ENCODE measurements at places on chromosomes 6 and 20.

DNA sequence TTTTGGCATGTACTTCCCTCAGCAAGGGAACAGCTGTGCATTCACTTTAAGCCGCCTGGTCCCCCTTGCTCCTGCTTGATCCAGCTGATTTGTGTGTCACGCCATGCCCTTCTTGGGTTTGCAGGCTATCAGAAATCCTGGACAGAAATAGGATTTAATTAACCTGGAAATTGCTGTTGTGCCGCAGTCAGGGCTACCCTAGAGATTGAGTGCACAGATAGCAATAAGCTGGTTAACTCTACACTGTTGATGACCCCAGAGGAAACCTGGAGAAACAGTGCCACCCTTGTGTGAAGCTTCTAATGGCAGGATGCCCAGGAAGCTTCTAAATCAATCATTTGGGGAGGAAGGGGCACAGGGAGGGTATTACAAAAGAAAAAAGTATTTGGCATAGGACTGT, 199.0 kb downstream of the JARID2 start:
- no peak for DNase-seq

- DNase-seq: no peak
Observed at GRCh38 chr6:42742116-42742894, 3.6 kb downstream of the TBCC start.

DNA sequence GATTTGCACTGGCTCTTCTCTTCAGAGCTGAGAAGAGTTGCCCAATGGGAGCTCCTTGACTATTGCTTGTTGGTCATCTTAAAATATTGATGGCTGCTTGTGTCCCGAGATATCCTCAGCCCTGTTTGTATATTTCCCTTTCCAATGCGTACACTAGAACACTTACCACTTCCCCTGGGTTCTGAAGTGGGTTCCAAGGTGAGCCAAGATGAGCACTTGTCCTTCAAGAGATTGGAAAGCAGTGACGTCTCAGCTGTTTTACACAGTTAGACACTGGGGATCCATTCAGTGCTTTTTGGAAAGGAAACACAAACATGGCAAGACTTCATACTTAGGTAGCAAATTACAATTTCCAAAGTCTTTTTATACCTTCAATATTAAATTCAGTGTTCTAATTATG, 716.4 kb upstream of the CITED2 start:
- DNase-seq: no peak

DNA sequence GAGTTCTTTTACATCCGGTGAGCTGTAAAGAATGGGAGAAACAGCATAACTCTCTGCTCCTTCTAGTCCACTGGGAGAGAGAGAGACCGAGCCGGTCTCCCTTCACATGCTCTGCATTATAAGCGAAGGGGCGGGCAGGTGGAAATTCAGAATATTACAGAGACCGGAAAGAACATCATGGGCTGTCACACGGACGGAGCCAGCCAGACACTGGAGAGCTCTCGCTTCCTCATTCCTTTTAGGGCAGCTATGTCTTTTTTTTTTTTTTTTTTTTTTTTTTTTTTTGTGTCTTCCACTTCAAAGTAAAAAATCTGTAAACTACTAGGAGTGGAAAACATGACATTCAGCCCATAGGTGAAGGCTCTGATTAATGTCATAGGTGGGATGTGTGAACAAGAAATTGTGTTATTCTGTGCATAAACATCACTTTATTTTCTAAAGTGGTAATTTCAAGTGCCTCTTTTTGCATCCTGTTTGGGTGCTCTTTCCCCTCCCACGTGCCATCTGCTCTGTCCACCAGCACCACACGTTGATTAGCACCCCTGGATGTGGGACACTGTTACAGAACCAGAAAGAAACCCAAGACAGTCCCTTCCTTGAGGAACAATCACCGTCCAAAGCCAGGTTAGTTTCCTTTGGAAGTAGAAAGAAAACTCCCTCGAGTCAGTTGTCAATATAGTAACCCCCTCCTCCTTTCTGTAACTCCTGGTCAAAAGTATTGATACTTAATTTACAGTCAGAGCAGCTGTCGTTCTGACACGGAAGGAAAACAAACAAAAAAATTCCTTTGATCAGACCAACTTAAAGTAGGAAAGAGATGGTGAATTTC, at the start of gene TAGAP:
TSS of gene TAGAP (minus strand) at position 93 of the 829 bp plus-strand sequence. CDS start 845 bp downstream, outside the sequence.
- DNase-seq: no peak

- DNase-seq: no peak
Observed at GRCh38 chr6:56833873-56834272, 121.0 kb upstream of the BEND6 start.

- no peak for DNase-seq
Observed at GRCh38 chr6:63724721-63725120, 89.1 kb downstream of the PHF3 start.

DNA sequence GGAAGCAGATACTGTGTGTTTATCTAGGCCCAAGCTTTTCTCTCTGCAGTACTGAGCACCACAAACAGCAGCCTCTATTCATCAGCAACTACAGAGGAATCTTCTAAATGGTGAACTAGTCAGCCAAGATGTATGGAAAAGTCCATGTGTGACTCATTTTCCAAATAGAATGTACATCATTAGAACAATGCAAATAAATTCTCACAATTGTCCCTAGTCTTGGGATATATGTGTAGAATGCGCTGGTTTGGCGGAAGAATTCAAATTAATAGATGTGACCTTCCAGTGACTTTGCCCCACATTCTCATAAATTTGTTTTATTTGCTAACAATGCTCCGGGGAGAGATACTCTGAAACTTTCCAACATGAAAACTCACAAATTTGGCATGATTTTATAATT, 436.2 kb downstream of the CBLN4 start:
- DNase-seq: no peak

DNA sequence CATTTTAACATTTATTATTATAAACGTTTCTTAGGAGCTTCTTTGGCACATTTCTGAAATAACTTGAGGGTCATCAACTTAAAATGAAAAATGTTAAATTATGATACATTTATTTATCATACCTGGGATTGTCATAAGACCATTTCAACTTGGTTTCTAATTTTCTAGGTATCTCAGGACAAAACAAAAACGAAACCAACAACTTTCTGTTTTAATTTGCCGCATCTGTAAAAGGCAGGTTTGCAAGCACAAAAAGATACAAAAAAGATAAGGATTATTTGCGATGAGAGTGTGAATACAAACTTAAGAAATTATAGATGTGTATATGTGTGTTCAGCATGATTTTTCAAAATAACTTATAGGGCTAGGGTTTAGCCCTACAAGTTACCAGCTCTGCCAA, 395.0 kb upstream of the RUNX2 start:
- no peak for DNase-seq

- DNase-seq: no peak
Observed at GRCh38 chr20:38260025-38260377, 534 bp downstream of the KIAA1755 start.

- no peak for DNase-seq
Observed at GRCh38 chr20:51021067-51022025, 1.6 kb downstream of the KCNG1 start.

- DNase-seq: no peak
Observed at GRCh38 chr20:17648791-17649730, 33.0 kb downstream of the RRBP1 start.

DNA sequence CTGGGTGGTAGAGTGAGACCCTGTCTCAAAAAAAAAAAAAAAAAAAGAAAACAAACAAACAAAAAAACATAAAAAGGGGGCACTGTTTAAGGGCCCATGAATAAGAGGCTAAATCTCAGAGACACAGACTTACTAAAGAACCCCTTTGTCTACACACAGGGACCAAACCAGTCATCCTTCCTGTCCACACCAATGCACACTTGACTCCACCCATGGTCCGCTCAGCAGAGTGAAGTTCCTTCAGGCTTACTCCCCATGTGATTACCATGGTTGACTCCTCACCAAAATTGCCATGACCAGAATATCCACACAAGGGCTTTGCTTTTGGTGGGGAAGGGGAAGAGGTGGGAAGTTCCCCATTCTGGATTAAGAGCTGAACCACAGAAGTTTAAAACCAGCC, 19.4 kb upstream of the REPS1 start:
- DNase-seq: no peak

GRCh38 chr6:168866534-168866933, 387.1 kb downstream of the THBS2 start:
- DNase-seq: no peak

GRCh38 chr20:40966103-40966502, 62.5 kb upstream of the TOP1 start:
- no peak for DNase-seq

DNA sequence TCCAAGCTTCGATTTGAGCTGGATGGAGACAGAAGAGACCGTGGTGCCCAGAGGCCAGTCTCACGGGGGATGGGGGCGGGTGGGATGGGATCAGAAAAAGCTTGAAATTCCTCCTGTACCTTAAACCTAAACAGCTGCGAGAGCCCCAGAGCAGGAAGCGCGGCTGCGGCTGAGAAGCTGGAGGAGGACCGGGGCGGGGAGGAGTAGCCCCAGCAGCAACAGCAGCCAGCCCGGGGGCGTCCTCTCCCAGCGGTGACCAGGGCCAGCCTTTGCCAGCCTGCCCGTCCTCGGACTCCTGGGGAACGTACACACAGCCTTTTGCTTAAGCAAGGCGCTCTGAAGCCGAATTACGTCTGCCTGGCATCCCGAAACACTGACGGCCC, 17.4 kb upstream of the PRDM13 start:
- no peak for DNase-seq

GRCh38 chr20:43916881-43917371, 2.3 kb downstream of the TOX2 start:
- DNase-seq: no peak

GRCh38 chr6:15308435-15309213, 62.8 kb downstream of the JARID2 start:
- DNase-seq: no peak

GRCh38 chr6:140036196-140036595, 661.7 kb upstream of the CITED2 start:
- no peak for DNase-seq

GRCh38 chr6:88616380-88616779, 347.0 kb downstream of the RNGTT start:
- DNase-seq: no peak

DNA sequence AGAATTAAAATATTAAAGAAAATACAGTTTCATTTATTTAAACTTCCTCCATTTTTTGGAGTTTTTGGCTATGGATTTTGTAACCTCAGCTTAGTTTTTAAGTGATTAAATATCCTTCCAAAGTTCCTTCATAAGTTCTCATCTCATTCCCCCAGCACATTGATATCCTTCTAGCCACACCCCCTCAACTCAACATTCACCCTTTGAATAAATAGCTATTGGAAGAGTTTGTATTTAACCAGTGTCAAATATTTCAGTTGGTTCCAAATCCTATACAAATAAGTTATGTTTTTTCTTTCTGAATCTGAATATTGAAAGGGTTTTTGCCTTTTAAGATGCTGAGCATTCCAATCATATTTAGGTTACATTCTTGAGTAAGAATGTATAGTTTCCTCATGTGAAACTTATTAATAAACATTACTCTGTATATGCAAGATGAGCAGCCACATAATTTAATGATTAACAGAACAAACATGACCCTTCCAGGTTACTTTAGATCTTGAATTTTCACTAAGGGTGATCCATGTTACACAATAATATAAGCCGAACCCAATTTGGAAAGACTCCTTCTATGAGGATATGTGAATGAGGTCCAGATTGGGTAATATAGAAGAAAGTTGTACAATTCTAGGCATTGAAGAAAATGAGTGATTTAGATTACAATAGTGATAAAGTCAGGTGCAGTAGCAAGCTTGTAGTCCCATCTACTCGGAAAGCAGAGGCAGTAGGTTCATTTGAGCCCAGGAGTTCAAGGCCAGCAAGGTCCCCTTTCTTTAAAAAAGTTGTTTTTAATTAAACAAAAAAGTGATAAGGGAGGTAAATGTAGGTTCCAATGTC, 13.6 kb downstream of the GLYATL3 start:
- DNase-seq: no peak

DNA sequence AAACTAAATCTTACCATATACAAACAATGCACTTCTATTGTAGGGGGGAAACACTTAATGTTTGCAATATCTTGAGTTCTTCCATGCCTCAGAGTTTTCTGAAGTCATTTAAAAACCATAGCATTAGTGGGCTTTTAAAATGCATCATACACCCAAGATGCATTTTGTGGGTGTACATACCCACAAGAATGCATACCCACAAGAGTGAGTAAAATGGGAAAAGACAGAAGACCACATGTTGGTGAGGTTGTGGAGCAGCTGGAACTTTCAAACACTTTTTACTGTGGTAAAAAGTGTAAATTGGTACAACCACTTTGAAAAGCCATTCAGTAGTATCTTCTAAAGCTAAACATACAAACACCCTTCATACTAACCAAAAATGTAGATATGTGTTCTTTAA, 57.5 kb downstream of the CYB5R4 start:
- DNase-seq: no peak

DNA sequence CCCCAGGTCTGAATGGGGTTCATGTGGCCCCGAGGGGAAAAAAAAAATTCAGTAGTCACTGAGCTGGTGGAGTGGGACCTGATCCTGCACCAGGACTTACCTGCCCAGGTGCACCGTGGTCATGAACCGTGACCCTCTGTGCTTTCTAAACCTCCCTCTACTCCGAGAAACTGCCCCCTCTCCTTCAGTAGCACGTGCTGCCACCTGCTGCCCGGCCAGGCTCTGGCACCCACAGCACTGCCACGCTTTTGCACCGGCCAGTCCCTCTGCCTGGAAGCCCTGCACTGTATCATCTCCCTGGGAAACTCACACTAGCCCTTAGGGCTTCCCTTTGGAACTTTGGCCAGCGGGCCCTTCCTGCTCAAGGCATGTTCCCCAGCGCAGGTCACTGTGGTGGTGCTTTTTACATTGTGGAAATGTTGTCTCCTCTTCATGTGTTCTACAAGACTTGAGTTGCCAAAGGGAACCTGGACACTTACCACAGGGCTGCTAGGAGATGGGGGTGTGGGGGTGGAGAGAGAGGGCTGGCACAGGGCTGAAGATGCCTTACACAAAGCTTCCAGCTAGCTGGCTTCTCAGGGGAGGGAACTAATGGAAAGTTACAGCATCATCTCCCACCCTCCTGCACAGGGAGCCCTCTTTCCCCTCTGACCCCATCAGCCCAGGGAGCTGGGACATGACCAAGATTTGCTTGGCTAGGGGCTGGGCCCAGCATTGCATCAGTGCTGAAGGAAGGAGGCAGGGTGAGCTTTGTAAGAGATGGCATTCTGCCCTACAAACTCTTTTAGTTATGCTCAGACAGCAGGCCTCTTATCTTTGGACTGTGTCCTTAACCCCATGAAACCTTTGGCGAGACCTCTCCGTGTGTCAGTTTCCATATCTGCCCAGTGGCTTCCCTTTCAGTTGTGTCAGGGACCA, 2.5 kb upstream of the PTPRT start:
- DNase-seq: no peak

DNA sequence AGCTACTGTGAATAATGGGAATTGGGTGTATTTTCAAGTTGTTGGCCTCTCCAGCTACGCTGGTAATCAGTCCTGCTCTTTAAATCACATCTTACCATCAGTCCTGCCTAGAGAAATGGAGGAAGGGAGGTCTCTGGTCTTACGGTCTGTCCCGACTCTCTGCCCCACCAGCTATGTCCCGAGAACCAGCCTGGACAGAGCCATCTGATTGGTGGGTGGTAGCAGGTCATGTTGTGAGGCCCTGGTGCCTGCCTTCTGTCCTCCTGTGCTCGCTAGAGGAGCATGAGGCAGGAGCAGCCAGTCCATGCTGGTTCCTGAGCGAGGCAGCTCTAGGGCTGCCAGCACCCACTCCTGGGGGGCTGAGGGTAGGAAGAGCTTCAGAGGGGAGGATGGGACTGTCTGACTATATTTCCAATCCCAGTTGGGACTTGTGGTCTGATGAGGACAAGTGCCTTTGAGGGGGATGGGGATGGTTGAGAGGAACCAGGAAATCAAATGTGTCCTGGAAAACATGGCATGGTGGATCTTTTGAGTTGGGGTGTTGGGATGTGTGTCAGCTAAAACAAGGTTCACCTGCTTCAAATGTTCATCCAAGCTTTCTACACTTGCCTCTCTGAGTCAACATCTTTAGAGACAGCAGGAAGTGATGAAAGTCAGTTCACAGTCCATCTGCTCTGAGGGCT, 33.0 kb downstream of the SYNJ2 start:
- no peak for DNase-seq
